Substantia nigra (tissue), 51 donors: ENCODE measurements at places on chromosomes 12 and 14.

- no peak for DNase-seq
Observed at GRCh38 chr14:81305065-81305464, 84.3 kb upstream of the GTF2A1 start.

DNA sequence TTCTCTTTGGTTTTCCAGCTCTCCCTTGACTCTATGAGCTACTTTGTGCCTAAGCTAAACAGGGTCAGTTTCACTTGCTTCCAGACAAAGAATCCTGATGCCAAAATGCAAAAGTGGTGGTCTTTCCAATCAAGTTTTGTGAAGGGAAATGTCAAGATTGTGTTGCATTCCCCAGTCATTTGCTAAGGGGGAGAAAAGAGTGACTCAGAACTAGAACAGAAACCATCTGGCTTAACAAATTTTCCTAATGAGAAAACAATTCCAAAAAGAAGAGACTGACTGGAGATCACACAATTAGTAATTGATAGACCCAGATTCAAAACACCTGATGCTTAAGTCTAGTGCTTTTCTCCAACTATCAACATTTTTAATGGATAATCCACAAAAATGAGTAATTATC is 235.1 kb upstream of the DIO2 start:
- no peak for DNase-seq

GRCh38 chr12:7605900-7606465 is 59.7 kb downstream of the APOBEC1 start:
- no peak for DNase-seq

DNA sequence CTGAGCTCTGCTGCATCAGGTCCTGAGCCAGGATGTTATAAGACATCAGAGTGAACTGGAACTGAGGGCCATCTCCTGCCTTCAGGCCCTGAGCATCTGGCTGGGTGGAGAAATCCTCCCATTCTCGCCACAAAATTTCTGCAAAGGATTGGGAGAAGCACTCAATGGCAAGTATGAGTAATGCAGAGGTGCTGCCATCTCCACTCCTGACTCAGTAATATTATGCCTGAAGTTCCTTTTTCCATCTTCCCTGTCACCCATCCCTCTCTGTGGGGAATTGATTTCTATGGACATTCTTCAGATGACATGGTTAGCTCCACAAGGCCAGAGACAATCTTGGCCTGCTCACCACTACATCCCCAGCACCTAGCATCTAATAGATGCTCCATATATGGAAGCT is 4.7 kb downstream of the ANGEL1 start:
- DNase-seq: no peak

DNA sequence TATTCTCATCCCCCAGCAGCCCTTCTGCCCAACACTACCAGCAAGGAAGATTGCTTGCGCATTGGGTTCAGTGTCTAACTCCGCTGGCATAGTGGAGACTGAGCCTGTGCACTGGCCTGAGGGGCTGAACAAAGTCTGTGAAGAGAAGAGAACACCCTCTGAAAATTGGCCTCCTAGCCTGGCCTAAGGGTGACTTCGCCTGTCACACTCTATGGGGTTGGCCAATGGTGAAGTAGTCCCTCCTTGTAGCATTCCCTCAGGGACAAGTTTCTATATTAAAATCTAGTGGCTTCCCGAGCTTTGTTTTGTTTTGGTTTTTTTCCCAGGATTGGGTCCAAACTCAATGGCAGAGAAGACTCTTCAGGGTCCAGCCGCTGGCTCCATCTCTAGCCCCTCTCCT is 49.1 kb upstream of the DAAM1 start:
- DNase-seq: no peak

DNA sequence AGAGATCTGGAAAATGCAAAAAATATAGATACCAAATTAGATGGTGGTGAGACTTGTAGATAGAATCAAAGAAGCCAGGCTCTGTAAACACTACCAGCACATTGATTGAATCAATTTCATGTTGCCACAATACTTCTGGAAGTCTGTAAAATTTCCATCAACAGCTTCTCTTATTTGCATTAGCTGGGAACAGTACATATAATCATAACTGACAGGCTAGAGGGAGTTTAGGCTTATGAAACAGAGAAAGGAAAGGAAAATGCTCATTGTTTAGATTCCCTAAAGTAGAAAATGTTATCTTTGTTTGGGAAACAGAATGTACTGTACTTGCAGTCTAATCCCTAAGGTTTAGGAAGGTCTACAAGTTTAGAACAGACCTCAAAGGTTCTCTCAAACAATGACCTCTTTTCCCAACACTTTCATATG is 335.2 kb downstream of the CEP128 start:
- DNase-seq: no peak

DNA sequence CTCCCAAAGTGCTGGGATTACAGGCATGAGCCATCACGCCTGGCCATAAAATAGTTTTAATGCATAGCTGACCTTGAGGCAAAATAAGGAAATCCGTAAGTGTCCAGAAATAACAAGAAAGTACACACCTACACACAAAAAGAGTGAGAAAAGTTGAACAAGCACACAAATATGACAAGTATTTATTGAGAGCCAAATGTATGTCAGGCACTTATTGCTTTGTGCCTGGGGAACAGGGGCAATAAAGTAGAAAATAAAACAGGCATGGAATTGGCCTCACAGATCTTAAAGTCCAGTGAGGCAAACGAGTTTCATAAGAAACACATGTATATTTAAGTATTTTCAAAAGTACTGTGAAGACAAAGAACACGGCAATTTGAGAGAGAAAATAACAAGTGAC is 103.7 kb downstream of the ERGIC2 start:
- no peak for DNase-seq

- DNase-seq: no peak
Observed at GRCh38 chr14:91228112-91229004, 16.1 kb downstream of the GPR68 start.

GRCh38 chr12:98696036-98696646 is 51.1 kb downstream of the APAF1 start:
- no peak for DNase-seq

- DNase-seq: no peak
Observed at GRCh38 chr14:89308232-89308959, 108.6 kb downstream of the FOXN3 start.

- DNase-seq: no peak
Observed at GRCh38 chr14:51487848-51488247, 163.9 kb upstream of the FRMD6 start.

- no peak for DNase-seq
Observed at GRCh38 chr12:58104351-58104755, 163.0 kb downstream of the ATP23 start.

GRCh38 chr14:68939893-68940613 is 39.0 kb downstream of the ACTN1 start:
- DNase-seq: no peak

- DNase-seq: no peak
Observed at GRCh38 chr14:99321955-99322730, 50.1 kb upstream of the BCL11B start.

DNA sequence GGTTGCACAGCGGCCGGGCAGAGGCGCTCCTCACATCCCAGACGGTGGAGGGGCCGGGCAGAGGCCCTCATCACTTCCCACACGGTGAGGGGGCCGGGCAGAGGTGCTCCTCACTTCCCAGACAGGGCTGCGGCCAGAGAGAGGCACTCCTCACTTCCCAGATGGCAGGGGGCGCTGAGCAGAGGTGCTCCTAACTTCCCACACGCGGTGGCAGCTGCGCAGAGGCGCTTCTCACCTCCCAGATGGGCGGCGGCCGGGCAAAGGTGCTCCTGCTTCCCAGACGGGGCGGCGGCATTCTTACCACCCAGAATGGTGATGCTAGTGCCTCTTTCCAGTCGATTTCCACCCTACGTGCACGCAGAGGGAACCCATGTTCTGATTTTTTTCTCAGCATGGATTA is 304.4 kb downstream of the RGS6 start:
- no peak for DNase-seq

DNA sequence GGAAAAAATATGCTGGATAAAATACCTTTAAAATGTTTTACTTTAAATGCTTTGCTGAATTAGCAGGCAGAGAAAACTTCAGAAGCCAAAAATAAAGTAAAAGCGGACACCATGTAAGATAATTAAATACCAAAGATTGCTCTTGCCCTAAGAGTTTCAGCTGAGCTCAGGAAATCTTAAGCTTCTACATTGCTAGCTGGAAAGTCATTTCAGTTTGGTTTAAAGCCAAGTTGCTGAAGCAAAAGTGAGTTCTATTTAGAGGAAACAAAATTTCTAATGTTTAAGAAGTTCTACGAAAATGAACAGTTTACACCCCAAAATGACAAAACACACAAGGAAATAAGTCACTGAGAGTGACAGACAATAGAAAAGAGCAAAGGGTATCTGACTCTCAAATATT is 310.0 kb downstream of the ADAMTS20 start:
- DNase-seq: no peak

GRCh38 chr14:97185186-97185585 is 388.0 kb downstream of the VRK1 start:
- no peak for DNase-seq

DNA sequence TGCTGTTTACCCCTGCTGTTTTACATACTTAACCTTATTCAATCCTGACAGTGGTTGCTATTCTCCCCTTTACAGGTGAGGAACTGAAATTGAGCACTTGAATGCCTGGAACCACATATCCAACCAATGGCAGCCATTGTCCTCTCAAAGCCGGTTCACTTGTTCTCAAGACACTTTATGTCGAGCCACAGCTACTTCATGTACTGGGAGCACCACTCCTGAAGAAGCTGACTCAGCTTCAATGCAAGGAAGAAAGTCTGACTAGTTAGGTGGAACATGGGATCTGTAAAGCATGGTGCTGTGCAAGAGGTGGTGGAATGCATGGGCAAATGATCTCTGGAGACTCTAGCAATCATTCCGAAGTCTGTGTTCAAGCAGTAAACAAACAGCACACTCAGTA is 113.9 kb upstream of the CPM start:
- no peak for DNase-seq
